ENCODE measurements at places on chromosomes 5 and 9.

GRCh38 chr5:58543723-58544122 is 39.2 kb upstream of the RAB3C start:
- DNase-seq, result no peak

- DNase-seq, result no peak
Observed at GRCh38 chr9:107447834-107448233, 41.7 kb downstream of the KLF4 start.

GRCh38 chr5:77733130-77733529 is 43.0 kb downstream of the TBCA start:
- DNase-seq, result no peak

GRCh38 chr9:18718393-18718792 is 244.4 kb downstream of the ADAMTSL1 start:
- DNase-seq, result no peak

DNA sequence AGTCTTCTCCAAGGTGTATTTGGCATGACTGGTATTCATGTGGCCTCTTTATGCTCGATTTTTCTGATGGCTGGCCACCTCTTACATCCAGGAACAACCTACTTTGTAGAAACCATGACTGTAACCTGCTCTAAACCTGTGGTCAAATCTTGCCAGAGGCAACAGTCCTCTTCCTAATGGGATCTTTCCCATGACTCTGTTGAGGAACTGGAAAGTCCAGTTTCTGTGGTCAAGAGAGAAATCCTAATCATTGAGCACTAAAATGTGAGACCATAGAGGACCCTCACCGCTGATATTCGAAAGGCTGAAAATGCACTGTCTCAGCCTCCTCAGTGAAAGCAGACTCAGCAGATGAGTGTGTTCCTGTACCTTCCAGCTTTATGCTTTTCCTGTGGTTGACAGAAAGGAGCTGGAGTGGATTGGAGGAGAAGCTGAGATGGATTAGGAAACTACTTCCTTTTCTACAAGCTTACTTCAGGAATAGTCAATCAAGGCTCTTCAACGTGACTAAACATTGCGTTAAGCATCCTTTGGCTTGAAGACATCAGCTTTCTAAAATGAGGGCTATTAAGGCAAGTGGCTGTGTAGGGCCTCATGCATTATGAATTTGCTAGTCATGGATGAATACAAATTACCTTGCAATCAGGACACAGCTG is 69.7 kb upstream of the DAPK1 start:
- DNase-seq, result no peak

GRCh38 chr5:75567710-75568109 is 43.5 kb upstream of the ANKDD1B start:
- DNase-seq, result no peak

All from GM12891 (cell line).